ENCODE measurements at places on chromosomes 5 and 9.

DNA sequence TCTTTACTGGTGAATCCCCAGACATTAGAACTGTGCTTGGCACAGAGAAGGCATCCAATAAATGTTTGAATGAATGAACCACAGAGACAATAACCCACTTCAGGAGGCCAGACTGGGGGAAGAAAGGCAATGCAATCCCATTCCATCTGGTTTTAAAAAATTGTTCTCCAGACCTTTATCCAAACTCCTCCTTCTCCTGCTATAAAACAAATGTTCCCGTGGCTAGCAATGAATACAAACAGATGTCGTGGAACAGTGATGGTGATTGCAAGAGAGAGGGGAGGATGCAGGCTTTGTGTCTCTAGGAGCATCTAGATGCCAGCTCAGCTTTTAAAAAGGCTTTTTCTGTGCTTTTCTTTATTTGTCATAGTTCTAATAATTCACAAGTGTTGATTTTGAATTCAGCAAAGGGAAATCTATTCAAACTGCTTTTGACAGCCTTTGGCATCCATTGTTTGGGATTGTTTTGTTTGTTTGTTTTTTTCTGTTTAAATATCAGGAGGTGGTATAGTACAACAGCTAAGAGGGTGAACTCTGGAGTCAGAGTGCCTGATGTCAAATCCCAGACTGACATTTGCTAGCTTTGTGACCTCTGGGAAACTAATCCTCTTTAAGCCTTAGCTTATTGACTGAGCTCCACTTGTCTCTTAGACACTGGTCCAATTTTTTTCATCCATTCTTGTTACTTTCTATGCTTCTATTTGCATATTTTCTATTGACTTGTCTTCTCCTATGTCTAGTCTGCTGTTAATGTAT, 59.1 kb downstream of the TNFSF15 start:
- DNase-seq, result no peak

- no peak for DNase-seq
These were observed 14.8 kb downstream of the COL27A1 start for GRCh38 chr9:114169952-114170770.

- no peak for DNase-seq
These were observed 28.7 kb downstream of the DMRT3 start for GRCh38 chr9:1005043-1005667.

- no peak for DNase-seq
These were observed 1.2 kb downstream of the MAP1B start for GRCh38 chr5:72108202-72109061.

DNA sequence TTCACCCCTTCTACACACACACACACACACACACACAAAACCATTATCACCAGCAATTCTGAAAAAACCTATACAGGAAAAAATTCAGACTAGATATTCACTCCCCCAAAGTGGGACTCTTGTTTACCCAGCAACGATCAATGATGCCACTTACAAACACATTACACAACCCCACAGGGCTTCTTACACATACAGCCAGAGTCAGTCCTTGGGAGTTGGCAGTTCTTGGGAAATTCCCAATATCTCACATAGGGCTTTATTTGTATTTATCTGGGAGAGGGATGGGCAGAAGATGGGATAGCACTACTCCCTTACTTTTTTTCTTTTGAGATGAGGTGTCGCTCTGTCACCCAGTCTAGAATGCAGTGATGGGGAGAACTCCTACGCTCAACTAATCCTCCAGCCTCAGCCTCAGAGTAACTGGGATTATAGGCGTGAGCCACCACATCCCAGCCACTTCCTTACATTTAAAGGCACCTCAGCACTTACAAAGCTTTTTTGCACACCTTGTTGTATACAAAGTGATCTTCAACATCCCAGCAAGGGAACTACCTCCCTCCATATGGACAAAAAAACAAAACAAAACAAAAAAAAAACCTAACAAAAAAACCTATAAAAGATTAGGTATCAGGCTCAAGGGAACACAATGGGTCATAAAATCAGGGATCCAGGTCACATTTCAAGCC, 168.4 kb downstream of the TSSK1B start:
- no peak for DNase-seq

GRCh38 chr9:111294691-111295451, 35.2 kb downstream of the OR2K2 start:
- no peak for DNase-seq

- DNase-seq, result no peak
These were observed 37.0 kb downstream of the CXXC5 start for GRCh38 chr5:139684881-139685749.

Measured in stimulated activated CD8-positive, alpha-beta memory T cell treated with anti-CD3 and anti-CD28 coated beads, Interleukin-4, amount 100 ng/mL, for 1 hour (primary cell).